ENCODE measurements at places on chromosomes 2 and 18. TPM values are rescaled to one million over a fixed set of nuclear protein-coding genes. Genes with fewer than 3 reads are reported as not detected.

DNA sequence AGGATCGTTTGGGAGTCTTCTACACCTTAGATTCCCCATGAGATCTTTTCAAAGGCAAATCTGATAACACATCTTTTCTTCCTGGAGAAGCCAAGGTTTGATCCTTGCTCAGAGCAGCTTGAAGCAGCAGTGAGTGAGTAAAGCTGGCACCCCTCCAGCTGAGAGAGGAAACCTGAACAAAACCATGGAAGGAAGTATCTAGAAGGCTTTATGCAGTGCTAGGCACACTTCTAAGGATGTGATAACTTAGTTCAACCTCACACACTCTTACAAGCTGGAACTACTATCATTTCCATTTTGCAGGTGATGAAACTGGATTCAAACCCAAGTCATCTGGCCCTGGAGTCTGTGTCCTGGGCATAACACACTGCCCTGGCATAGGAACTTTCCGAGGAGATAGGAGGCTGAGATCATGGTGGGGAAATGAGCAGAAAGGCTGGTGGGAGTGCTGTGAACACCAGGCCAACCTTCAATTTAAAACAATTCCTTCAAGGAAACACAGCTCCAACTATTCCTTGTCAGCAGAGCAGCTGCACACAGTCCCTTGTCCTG lies 71.2 kb downstream of the CTAGE1 start:
- no peak overlapping the region for H3K4me3 ChIP-seq
- DNase-seq = no peak
- no peaks in the 10 kb centered on the region for H3K36me3 ChIP-seq
- H3K27me3 ChIP-seq = no peaks in the 10 kb centered on the region

DNA sequence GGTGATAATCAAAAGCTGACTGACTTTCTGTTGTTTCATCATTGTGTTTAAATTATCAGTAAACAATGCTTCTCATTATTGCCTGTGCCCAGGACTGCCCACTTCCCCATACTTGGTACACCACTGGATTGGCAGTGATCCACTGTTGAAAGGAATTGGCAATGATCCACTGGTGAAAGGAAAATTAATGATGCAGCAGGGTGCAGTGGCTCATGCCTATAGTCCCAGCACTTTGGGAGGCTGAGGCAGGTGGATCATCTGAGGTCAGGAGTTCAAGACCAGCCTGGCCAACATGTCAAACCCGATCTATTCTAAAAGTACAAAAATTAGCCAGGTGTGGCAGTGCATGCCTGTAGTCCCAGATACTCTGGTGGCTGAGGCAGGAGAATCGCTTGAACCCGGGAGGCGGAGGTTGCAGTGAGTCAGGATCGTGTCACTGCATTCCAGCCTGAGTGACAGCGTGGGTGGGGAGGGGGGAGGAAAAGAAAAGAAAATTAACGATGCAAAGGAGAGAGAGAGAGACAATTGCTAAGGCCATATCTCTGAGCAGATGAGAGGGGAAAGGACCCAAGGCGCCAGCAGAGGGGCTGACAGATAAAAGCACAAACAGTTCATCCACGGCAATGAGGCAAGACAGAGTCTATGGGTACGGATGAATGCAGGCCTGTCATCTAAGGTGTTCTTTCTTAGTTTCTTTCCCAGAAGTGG lies 10.2 kb upstream of the GTF2A1L start:
- no peaks in the 10 kb centered on the region for H3K36me3 ChIP-seq
- H3K27ac ChIP-seq = no peak overlapping the region
- no peak overlapping the region for H3K4me3 ChIP-seq
- H3K4me1 ChIP-seq = no peaks in the 10 kb centered on the region

Gene RGPD4
- total RNA-seq = not detected

Gene TDRD15
- not detected for total RNA-seq

Gene ACTG2
- 108 TPM for total RNA-seq

Gene SNED1
- 35.2 TPM for total RNA-seq

Gene POTEI
- total RNA-seq = 0.98 TPM
